ENCODE measurements at places on chromosomes 6 and 20.
A peak's percentile ranks its signal among the peaks of the same experiment; 100 is the strongest.

GRCh38 chr6:16950302-16950701 lies 151.5 kb upstream of the STMND1 start:
- no peak for DNase-seq

GRCh38 chr6:55445648-55446204 lies 118.5 kb downstream of the GFRAL start:
- DNase-seq: no peak

- DNase-seq: no peak
These were observed 32.1 kb downstream of the NEDD9 start for GRCh38 chr6:11200356-11200755.

DNA sequence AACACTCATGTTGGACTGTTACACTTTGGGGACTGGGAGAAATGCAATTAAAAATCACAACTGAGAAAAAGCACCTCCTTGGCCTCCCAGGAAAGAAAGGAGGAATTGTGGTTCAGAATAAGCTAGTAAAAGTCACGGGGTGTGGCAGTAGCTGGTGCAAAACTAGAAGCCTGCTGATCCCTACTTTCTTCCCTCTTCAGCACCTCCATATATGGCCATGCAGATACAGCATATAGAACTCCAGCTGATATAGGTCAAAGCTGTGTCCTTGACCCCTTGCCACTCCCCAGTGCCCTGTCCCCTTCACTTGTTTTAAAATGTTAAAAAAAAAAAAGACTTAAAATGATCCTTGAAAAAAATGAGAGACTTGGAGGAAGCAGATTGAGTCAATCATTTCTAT lies 5.5 kb upstream of the FLRT3 start:
- no peak for DNase-seq

- no peak for DNase-seq
These were observed 35.6 kb upstream of the TRAM2 start for GRCh38 chr6:52612336-52613054.

DNA sequence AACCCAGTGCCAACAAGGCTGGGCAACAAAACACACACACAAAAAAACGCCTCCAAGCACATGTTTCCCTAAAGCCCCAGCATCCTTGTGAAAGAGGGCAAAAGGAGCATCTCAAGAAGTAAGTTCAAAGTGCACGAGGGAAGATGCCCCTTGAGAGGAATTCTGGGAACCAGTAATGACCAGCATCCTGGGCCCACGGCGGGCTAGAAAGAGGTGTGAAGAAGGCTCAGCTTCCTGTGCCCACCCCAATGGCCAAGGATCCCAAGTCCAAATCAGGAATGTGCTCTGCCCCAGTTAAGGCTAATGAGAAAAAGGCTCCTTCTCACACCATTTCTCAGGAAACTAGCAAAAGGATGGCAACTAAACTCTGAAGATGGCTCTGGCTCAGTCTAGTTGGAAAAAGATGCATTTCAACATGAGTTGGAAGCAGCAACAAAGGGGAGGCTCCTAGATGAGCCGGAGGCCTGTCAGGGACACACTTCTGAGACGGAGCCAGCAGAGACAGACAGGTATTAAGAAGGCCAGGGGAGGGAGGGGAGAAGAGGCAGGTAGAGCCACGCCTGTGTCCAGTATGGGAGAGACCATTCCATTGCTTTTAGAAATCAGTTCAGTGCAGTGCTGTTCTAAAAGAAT lies 3.2 kb downstream of the RIMS4 start:
- no peak for DNase-seq

- DNase-seq: no peak
These were observed 48.5 kb upstream of the CNKSR3 start for GRCh38 chr6:154558984-154559383.

DNA sequence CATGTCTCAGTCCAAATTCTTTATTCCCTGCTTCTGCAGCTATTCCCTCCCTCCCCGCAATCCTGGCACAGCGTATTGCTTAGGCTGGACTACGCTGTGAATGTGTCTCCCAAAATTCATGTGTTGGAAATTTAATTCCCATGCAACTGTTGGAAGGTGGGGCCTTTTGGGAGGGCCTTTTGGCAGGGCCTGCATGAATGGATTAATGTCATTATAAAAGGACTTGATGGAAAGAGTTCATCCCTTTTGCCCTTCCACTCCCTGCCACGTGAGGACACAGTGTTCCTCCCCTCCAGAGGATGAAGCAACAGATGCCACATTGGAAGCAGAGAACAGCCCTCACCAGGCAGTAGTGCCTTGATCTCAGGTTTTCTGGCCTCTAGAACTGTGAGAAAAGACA lies 20.4 kb upstream of the NOTCH4 start:
- no peak for DNase-seq

DNA sequence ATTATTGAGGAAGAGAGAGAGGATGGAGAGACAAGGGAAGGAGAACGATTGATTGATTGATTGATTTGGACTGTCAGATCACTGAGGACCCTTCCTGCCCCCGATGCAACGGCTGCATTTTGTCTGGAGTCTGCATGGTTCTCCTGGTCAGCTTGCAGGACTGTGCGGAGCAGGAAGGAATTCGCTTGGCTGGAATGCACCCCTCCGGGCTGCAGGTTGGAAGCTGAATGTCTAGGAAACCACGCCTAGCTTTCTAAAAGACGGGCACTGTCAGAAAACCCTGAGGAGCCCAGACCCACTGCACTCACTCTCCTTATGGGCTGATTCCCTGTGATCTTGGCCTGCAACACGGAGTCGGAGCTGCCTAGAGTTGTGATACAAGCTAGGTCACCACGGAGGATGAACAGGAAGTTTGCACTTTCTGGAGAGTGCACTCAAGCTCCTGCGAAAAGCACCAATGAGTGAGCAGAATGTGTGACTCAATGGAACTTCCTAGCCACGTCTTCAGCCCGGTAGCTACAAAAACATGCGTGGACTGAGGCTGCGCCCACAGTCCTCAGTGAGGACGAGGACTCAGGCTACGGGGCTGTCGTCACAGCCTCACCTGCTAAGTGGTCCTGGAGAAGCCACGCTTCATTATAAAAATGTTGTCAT lies 14.4 kb downstream of the DACT2 start:
- DNase-seq: no peak

DNA sequence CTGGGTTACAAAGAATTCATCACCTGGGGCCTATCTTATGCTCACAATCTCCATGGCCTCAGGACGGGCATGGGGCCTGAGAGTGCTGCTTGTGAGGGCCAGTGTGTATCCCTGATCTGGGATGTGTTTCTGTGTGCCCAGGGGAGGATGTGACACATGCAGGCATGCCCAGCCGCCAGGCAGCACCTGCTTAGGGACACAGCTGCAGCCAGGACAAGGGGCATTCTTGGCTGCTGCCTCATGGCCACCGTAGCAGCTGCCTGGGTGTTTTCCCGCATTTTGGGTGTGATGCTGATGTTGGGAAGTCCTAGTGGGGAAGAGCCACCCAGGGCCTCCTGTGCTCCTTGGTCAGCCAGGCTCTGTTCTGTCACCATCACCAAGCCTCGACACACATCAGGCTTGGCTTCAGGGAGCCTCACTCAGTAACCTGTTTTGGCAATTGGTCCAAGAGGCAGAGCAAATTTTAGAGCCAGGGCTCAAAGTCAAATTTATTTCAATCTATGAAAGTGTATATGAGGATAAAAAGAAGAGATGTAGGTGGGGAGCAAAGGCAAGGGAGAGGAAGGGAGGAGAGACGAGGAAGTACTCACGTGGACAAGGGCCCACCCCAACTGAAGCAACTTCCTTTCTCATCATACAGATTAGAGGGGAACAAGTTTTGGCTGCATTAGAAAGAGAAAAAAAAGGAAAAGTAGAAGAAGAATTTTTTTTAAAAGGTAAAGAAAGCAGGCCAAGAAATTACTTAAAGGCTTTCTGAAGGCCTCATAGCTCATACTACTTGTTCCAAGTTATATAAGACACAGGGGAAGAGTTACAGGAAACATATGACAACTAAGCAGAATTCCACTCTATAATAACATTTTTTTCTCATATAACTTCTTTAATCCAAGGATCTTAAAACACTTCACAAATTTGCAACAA lies 269.9 kb upstream of the SUPT3H start:
- no peak for DNase-seq

DNA sequence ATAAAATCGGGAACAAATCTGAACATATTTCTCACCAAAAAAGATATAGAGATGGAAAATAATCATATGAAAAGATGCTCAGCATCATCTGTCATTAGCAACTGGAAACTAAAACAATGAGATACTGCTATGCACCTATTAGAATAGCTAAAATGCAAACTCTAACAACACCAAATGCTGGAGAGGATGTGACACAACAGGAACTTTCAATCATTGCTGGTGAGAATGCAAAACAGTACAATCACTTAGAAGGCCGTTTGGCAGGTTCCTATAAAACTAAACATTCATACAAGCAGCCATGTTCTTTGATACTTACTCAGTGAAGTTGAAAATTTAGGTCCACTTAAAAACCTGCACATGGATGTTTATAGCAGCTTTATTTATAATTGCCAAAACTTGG lies 67.0 kb downstream of the FAM50B start:
- no peak for DNase-seq

DNA sequence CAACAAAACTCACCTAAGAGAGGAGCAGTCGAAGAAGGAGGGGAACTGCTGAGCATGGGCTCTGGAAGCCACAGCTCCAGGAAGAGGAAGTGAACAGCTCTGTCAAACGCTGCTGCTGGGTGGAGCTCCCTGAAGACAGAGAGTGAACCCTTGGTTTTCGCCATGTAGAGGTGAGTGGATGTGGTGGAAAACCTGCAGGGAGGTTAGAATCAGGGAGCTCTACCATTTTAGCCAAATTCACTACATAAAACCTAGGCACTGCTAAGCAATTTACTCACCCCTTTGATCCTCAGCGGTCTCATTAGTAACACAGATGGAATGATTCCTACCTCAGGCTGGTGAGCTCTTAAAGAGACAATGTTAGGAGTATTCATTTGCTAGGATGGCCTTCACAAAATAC lies 19.4 kb upstream of the TFAP2A start:
- no peak for DNase-seq

DNA sequence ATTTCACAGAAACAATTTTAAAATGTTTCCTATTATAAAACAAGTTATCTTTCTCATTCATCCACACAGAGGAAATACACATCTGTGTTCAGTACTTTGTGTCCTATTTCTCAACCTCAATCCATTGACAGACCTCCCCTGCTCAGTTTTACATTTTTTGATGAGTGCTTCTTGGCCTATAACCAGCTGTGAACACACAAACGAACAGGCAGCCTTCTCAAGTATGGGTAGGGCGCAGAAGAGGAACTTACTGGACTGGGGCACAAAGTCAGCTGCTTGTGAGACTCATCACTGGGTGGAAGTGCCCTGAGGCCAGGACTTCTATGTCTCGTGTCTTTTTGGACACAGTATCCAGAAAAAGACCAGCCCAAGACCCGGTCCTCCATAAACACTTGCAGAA lies 2.8 kb downstream of the RPS6KA2 start:
- no peak for DNase-seq

GRCh38 chr20:54158856-54159418 lies 14.8 kb downstream of the CYP24A1 start:
- DNase-seq: no peak

GRCh38 chr20:61694682-61695081 lies 371.0 kb downstream of the TAF4 start:
- DNase-seq: no peak

- DNase-seq: peak; percentile 80
These were observed 108.2 kb downstream of the HFE start for GRCh38 chr6:26195376-26195923.

DNA sequence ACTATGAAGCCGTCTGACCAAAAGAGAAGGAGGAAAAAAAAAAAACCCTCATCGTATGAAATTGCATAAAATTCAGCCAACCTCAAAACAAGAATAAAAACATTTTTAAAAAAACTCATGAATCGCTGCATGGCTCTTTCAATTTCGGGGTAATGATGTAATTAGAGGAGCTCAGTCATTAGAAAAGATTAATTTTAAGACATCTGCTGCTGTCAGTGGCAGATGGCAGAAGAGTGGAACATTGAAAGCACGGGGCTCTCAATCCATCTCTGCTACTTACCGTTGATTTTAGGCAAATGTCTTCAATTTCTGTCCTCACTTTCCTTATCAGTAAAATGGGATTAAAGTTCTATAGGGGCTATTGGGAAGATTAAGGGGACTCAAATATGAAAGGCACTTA lies 79.1 kb downstream of the EYA2 start:
- no peak for DNase-seq

- no peak for DNase-seq
These were observed 274.1 kb downstream of the CLIC5 start for GRCh38 chr6:45741437-45742171.

- DNase-seq: no peak
These were observed 31.8 kb downstream of the TFAP2B start for GRCh38 chr6:50850223-50851048.

DNA sequence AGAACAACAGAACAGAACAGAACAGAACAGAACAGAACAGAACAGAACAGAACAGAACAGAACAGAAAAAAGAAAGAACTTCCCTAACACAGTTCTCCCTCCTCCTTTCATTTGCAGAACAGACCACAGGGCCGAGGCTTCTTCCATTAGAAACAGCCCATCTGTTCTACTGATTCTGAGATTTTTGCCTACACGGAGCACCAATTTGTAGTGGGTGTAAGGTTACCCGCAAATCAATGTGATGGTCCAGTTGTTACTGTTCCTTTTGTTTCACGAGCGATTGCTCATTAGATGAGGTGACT lies 734 bp upstream of the OGFRL1 start:
- no peak for DNase-seq

GRCh38 chr6:18308070-18308735 lies 43.9 kb upstream of the DEK start:
- no peak for DNase-seq

GRCh38 chr6:40743226-40743625 lies 156.1 kb upstream of the LRFN2 start:
- DNase-seq: no peak

DNA sequence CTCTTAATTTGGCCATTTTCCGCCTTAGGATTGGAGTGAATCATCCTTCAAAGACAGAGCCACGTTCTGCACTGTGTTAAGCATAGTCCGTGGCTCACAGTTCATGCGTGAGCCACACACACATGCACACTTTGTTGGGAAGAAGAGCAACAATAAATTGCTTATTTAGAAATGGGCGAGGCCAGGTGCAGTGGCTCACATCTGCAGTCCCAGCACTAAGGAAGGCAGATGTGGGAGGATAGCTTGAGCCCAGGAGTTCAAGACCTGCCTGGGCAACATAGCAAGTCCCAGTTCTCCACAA lies 131.3 kb downstream of the ZDHHC14 start:
- DNase-seq: no peak

DNA sequence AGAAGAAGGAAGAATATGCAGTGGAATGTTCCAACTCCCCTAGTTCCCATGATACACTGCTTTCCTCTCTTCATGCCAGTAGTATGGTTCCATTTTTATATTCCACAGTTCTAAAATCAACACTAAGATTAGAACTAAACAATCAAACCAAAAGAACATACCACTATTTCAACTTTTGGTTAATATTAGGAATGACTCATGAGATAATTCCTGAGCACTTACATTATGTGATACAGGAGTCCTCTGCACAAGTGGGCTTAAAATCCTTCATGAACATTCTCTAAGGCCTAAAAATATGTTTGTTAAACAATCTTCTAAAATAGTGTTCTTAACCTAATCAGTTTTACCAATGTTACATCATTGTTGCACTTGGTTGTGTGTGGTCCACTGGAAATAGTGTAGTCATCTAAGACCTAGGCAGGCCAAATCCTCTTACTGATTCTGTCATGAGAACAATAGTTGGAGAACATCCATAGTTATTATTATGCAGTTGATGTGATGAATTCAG lies 30.3 kb upstream of the RCAN2 start:
- no peak for DNase-seq

GRCh38 chr20:2108987-2109386 lies 7.4 kb downstream of the STK35 start:
- DNase-seq: no peak

GRCh38 chr6:7138046-7138531 lies 30.3 kb downstream of the RREB1 start:
- no peak for DNase-seq

- DNase-seq: no peak
These were observed 434.0 kb downstream of the PREX1 start for GRCh38 chr20:48393737-48394314.
